Activated naive CD4-positive, alpha-beta T cell treated with anti-CD3 and anti-CD28 coated beads, Interleukin-2, amount 50 U/mL, for 16 hours (primary cell): ENCODE measurements at places on chromosomes 6 and 20.

GRCh38 chr20:42549496-42549895 lies 640.2 kb downstream of the PTPRT start:
- no peak for DNase-seq

- no peak for DNase-seq
These were observed 30.1 kb upstream of the SCP2D1 start for GRCh38 chr20:18783385-18783959.

GRCh38 chr6:163892824-163893561 lies 478.5 kb downstream of the QKI start:
- DNase-seq = no peak

GRCh38 chr6:42049116-42049809 lies 1.1 kb upstream of the TAF8 start:
- DNase-seq = no peak

- no peak for DNase-seq
These were observed 59.8 kb upstream of the HDAC2 start for GRCh38 chr6:114030767-114031166.

DNA sequence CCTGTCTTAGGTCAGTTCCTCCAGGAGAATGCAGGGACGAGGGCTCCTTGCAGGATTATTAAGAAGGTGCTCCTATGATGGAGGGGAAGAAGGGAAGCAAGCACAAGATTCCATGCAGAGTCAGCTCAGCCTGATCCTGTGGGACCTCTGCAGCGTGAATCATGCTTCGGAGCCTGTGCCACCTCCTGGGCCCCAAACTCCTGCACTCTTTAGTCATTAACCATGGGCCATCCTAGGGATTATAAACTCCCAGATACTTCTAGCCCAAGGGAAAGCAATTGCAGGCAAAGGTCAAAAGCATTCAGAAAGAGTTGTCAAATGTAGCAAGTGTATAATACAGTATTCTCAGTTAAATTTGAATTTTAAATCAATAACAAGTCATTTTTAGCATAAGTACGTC lies 208.7 kb upstream of the PMEPA1 start:
- no peak for DNase-seq

DNA sequence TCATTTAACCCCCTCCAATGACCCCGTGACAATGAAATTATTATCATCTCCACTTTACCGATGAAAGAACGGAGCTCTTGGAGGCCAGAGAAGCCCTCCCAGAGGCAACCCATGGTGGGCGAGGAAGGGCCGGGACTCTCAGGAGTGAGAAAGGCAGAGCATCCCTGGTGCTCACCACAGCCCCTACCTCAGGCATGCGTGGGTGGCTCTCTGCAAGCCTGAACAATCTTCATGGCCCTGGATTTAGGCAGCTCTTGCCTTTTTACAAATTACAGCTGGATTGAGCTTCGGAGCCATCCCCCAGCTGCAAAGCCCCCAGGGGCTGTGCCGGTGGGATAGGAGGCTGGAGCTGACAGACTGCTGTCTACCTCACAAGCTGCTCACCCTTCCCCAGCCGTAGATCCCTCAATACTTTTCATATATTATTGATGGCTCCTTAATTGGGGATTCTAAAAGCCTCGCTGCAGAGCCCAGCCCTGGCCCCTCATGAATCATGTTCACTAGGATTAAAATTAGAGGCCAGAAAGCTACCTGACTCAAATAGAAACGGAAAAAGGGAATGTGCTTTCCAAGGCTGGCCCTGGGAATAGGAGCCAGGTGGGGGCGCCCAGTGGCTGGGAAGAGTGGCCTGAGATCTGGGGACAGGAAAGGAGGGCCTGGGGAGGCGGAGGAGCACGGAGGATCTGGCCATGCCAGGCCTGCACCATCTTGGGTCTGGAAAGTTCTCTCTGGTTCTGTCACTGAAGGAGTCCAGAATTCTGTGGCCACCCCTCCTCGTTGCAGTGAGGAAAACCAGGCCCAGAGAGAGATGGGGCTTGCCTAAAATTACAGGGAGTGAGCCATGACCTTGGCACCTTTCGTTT lies 29.1 kb downstream of the CPNE5 start:
- DNase-seq = no peak

DNA sequence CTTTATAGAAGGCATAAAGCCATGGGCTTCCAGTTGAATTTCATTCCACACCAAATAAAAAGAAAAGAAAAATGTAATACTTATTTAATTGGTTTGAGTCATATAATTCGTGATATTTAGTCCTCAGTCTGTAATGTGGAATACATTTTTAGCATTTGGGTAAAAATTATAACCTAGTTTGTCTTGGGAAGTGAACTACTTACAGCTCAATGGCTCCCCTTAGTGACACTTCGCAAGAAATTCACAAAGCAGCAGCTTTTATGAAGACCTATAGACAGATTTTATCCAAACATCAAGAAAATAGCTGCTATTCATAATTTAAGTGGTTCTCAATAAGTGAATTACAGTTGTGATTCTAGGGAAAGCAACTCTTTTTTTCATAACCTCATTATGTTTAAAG lies 72.1 kb downstream of the RSPO3 start:
- DNase-seq = no peak

GRCh38 chr6:14537030-14537429 lies 419.5 kb downstream of the CD83 start:
- no peak for DNase-seq

GRCh38 chr6:156687789-156688619 lies 89.2 kb upstream of the ARID1B start:
- DNase-seq = no peak

DNA sequence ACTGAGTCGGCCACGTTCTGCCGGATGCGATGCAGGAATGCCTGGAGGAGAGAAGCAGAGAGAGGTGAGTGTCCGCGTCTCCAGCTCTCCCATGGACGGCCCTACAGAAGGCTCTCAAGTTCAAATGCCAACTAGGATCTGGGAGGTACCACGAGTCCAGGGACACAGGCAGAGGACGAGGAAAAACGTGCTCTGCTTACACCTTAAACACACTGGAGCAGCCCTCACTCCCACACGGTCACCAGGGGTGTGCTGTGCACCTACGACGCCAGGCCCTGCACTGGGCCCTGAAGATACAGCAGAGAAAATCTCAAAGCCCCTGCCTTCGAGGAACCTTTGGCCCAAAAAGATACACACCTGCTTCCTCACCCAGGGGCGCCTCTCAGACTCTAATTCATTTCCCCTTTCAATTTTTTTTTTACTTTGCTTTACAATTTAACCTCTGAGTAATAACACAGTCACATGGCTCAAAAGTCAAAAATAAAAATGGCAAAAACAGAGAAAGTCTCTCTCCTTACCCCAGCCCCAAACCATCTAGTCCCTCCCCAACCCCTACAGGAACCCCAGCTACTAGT lies 79.9 kb downstream of the PREX1 start:
- no peak for DNase-seq

DNA sequence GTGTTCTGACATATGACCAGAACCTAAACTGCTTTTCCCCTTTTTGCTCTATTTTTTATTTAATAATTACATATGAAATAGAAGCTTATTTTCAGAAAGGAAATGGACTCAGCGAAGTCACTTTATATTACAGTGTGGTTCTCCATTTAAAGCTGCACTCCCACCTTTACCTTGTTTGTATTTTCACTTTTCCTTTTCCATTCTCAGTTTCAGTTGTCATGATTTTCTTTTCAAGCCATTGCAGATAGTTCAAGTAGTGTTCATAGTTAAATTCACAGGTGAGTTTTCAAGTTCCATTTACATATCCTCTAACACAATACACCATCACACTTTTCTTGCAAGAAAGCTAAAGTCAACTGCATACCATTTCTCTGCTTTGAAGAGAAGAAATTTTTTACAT lies 400.2 kb downstream of the HACE1 start:
- no peak for DNase-seq

GRCh38 chr6:81340946-81341345 lies 411.5 kb downstream of the TENT5A start:
- no peak for DNase-seq

GRCh38 chr6:74057326-74057725 lies 361.3 kb downstream of the CD109 start:
- no peak for DNase-seq

- no peak for DNase-seq
These were observed 115.6 kb downstream of the MAP3K7 start for GRCh38 chr6:90471263-90471662.

DNA sequence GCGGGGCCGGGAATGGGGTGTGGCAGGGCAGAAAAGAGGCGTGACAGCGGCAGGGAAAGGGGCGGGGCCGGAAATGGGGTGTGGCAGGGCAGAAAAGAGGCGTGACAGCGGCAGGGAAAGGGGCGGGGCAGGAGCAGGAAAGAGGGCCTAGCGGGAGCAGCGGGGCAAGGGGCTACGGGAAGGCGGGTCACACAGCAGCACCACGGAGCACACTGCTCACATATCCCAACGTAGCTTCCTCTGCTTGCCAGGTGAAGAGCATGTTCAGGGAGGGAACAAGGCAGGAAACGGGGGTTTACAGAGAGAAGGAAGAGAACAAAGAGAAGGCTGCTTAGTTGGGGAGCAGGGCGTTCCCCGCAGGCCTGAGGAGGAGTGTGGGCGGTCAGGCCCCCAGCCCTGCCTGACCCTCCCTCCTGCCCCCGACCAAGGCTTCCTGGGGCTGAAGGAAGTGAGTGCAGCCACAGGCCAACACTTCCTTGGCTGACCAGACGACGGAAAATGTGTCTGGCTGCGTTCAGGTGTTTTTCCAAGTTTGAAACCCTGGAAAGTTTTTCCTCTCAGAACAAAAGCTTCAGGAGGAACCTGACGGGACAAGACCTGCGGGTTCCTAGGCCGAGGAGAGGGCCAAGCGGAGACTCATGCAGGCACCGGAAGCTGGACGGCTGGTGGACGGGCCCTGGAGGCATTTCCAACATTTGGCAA lies 13.8 kb downstream of the UCKL1 start:
- DNase-seq = no peak

DNA sequence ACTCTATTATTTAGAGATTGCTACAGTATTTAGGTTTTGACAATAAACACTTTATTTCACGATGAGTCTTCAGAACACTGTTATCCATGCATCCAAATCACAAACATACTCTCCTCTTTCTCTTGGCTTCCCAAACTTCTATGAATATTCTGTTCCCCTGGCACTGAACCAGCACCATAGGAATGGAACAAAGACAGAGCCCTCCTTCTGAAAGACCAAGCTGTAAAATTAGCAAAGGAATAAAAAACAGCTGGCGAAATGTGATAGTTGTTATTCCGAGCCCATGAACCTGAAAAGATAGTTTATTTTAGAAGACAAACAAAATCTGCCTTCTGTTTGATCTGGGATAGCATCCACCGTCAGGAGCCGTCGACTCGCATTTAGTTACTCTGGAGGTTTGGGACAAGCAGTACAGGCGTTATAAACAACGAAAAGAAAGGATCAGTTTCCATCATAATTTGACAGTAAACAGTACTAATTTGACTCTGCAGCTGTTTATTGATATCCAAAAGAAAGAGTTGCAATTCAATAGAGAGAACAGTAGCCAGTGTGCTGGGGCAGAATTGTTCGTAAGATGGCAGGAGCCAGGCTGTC lies 161.4 kb downstream of the CLIC5 start:
- DNase-seq = no peak

DNA sequence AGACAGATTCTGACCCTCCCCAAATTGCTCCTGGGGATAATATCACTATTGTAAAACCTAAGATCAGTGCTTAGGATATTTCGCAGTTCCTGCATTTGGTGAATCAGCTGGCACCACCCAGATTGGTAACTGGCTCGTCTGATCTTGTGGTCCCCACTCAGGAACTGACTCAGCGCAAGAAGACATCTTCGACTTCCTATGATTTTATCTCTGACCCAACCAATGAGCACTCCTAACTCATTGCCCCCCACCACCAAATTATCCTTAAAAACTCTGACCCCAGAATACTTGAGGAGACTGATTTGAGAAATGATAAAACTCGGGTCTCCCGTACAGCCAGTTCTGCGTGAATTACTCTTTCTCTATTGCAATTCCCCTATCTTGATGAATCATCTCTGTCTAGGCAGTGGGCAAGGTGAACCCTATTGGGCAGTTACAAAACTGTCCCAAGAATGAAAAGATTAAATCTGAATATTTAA lies 55.7 kb upstream of the PRND start:
- no peak for DNase-seq

DNA sequence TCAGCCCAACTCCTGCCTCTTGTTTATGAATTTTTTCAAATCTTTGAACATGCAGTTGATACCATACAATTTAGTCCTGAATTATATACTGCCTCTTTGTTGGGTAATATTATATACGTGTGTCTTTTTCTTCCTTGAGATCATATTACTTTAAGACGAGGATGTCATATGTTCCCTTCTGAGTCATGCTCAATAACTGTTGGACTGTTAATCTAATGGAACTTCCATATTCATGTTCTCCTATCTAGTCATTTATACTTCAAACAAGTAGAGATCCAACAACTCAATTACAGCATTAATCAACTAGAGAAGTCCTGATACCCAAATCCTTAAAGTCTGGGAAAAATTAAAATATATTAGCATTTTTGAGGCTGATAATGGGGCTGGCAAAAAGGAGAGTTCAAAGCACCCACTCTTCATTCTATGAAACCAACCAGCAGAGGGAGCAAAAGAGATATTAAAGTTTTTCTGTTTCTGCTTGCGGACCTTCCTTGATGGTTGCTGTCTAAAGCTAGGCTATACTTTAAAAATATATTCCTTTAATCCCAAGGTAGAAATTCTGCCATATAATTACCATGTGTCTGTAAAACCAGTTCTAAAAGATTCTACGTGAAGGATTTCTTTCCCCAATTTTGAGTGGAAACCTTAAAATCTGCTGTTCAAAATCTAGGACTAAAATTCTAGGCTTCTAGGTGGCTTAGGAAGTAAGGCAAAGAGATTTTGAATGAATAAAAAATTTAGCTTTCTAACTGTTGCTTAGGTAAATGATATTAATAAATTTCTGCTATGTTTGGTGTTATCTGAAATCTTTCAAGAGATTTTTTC lies 498.9 kb downstream of the BCKDHB start:
- DNase-seq = no peak

DNA sequence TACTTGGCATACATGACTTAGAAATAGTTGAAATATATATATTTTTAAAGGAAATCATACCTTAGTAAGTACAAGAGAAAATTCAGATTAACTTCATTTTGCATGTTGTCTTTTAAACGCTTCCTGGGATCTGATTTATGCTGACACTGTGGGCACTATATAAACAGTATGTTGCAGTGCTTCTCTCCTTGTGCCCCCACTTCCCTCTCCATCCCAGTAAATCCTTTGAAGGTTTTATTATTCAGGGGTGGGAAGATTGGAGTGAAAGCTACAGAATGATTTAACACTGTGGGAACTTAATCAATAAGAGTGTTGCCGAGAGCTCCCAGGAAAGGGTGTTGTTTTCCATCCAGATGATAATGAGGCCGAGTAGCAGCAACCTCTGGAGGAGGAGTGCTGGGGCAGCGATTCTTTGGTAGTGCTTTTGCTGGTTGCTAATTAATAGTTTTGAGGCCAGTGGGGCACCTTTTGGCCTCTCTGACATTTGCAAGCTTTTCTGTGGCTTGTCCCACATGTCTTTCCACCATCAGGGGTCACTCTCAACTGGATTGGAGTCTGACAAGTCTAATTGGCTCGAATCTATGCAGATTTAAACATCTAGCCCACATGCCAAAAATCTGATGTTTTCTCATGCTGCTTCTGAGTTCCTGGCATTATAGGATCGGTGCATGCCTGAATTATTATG lies 183.0 kb upstream of the MMS22L start:
- no peak for DNase-seq

- no peak for DNase-seq
These were observed 15.5 kb downstream of the COL9A3 start for GRCh38 chr20:62832212-62832922.

GRCh38 chr6:142612956-142613355 lies 311.1 kb downstream of the ADGRG6 start:
- no peak for DNase-seq

- no peak for DNase-seq
These were observed 8.8 kb upstream of the ABRACL start for GRCh38 chr6:139019722-139020121.
